ENCODE measurements at places on chromosomes 11 and 22.

- DNase-seq: no peak
Measured at GRCh38 chr11:407651-408123, 7.1 kb downstream of the SIGIRR start.

- no peak for DNase-seq
Measured at GRCh38 chr11:113577356-113578032, 102.3 kb upstream of the DRD2 start.

- DNase-seq: no peak
Measured at GRCh38 chr11:6545917-6546605, 49.0 kb downstream of the DNHD1 start.

DNA sequence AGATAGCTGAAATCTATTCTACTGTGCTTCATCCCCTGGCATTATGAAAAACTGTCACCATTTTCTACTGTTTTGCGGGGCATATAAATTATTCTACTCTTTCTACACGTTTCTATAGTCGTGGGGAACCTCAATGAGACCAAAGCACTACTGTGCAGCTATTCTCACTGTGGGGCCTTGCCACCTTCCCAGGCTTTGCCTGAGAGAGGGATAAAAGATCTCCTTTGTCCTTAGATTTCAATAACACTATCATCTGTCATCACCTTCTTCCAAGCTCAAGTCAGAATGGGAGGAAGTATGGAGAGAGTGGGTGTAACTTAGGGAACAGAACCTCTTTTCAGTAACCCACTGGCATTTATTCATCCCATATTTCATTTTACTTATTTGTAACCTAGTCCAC is 1462.1 kb upstream of the RAG2 start:
- no peak for DNase-seq

DNA sequence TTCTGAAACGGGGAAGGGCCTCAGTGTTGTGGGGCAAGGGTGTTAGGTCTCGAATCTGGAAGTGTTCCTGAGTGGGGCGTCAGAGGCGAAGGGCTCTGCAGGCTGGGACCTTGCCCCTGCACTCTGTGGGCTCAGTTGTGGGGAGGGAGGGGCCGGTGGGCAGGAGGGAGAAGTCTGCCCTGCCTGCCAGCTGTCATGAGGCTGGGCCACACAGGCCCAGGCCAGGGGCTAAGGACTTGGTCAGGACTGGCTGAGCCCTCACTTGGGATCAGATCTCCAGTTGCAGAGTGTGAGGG is at the start of gene CRACR2B:
Gene CRACR2B (plus strand): TSS at position 23 of the 296 bp plus-strand sequence. CDS start 689 bp downstream, outside the sequence.
- DNase-seq: no peak

GRCh38 chr22:47209547-47210023 is 447.1 kb downstream of the TBC1D22A start:
- no peak for DNase-seq

DNA sequence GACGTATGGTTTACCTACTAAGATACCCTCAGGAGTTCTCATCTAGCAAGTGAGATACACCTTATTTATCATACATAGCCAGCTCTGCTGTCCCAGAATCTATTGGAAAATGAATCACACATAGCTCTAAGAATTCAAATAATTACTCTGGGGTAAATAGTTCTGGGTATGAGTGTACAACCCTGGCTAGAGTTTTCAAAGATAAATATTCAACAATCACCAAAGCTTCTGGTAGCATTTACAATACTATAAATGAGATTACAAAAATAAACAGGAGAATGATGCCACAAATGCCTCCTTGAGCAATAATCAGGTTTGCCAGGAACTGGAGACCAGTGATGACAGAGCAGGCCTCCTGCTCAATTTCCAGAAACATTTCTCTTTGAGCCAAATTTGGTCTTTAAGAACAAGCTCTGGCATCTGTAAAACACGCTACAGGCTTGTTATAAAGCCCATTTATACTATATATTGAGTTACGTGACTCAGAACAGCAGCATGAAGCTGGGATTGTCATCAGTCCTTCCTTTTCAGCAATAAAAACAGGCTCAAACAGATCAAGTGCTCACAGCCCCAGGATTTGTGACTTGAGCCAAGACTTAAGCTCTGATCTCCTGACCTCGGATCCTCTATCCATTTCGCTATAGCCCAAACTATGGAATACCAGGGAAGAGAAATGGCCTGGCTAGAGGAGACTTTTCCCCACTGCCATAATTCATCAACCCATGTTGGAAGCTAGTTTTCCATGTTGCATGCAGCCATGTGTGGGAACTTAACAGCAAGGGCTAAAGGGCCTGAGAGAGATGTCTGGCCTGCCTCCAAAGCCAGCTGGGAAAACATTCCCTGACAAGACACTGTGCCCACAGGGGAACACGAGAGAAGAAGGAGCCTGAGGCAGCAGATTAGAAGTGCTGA is 19.7 kb downstream of the RAB30 start:
- DNase-seq: no peak

- DNase-seq: no peak
Measured at GRCh38 chr11:79358258-79358657, 82.6 kb downstream of the TENM4 start.

GRCh38 chr11:1130276-1131032 is 27.3 kb upstream of the MUC5AC start:
- DNase-seq: no peak

Data from naive thymus-derived CD4-positive, alpha-beta T cell (primary cell).